HFFc6 (cell line): ENCODE measurements at places on chromosomes 4 and X. TPM values are rescaled to one million over a fixed set of nuclear protein-coding genes. Genes with fewer than 3 reads are reported as not detected.

GRCh38 chrX:113551919-113552318 lies 711.3 kb upstream of the AMOT start:
- no peak overlapping the region for H3K4me3 ChIP-seq
- no peak for DNase-seq
- H3K4me1 ChIP-seq: no peaks in the 10 kb centered on the region
- H3K27ac ChIP-seq: no peak overlapping the region
- no peaks in the 10 kb centered on the region for H3K36me3 ChIP-seq

- H3K36me3 ChIP-seq: no peaks in the 10 kb centered on the region
- no peaks in the 10 kb centered on the region for H3K4me1 ChIP-seq
- H3K4me3 ChIP-seq: no peak overlapping the region
- no peak overlapping the region for H3K27ac ChIP-seq
- no peaks in the 10 kb centered on the region; the same call in 1 of the 2 replicates for H3K27me3 ChIP-seq
- no peak for DNase-seq
Observed at GRCh38 chrX:132520792-132521191, 32.0 kb upstream of the MBNL3 start.

The PCDH19 gene
- total RNA-seq: 0.02 to 0.07 TPM in 2 of 3 replicates, not detected in the other

DNA sequence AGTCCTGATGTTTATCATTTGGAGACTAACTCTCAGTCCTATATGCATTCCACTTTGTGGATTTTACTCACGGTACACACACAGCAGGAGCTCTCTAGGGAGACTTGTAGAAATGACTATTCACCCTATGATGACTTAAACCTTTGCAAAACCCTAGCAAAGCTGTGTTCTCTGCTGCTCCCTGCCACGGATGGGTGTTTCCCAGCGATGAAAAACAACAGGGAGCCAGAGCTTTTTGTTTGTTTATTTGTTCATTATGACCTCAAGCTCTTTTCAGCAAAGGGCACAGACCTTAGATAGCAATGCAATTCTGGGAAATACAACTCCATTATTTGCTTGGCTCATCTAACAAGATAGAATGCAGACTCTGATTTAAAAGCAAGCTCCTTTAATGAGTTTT lies 156.6 kb downstream of the GRIA3 start:
- H3K4me3 ChIP-seq: no peak overlapping the region
- peaks cover 59% of the 10 kb centered on the region for H3K4me1 ChIP-seq
- no peaks in the 10 kb centered on the region; the same call in 1 of the 2 replicates for H3K27me3 ChIP-seq
- peak; percentile 24 for DNase-seq

The LRIT3 gene
- not detected in 3 replicates for total RNA-seq

DNA sequence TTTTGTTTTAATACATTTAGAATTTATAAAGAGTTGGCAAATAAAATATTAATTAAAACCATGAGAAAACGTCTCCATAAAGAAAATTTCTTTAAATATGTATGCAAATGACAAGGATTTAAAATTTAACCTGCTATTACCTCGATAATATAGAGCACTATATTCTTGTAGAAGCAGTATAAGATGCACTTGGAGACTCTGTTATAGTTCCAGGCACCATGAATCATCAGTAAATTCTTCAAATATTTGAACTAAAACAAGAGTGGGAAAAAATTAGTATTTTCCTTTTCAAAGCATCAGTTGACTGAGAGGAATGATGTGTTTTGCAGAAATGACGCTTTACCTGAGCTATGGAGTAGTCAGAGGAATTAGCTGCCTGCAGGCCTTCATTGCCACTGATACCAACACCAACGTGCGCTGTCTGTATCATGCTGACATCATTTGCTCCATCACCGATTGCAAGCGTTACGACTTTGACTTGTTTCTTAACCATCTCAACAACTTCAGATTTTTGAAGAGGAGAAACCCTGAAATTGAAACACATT lies 67.3 kb downstream of the SHISA3 start:
- no peaks in the 10 kb centered on the region for H3K36me3 ChIP-seq
- no peak overlapping the region for H3K27ac ChIP-seq
- no peak for DNase-seq
- H3K4me3 ChIP-seq: no peak overlapping the region
- H3K27me3 ChIP-seq: no peaks in the 10 kb centered on the region; the same call in 1 of the 2 replicates

DNA sequence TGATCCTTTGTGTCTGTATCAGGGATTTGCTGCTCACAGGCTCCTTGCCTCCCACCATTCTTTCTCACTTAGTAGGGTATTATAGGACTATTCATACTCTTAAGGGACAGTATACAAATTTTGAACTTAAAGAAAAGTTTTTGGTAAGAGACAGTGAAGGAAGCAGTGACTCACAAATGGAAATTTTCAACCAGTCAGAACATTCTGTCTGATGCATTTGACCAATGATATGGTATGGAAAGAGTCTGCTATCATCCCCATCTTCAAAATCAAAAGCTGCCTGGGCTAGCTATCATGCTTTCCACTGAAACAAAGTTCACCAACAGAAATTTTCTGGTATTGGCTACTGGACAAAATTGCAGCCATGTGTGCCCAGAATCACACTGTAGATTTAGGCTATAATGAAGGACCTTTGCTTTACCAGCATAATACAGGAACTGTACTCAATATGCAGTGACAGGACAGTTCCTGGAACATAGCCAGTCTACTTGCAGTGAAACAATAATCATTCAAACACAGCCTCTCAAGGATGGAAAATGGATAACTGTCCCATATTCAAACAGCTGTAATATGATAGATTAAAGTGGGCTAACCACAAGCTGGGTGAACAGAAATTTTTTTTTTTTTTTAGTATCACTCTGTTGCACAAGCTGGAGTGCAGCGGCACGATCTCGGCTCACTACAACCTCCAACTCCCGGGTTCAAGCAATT lies 109.0 kb upstream of the ACSL4 start:
- DNase-seq: peak; percentile 35
- no peak overlapping the region for H3K4me3 ChIP-seq
- H3K27me3 ChIP-seq: no peaks in the 10 kb centered on the region

The SERTM2 gene
- total RNA-seq: not detected in 2 replicates

- H3K27me3 ChIP-seq: no peaks in the 10 kb centered on the region; the same call in 1 of the 2 replicates
- H3K27ac ChIP-seq: peak overlapping the region; percentile 69; the same call in 1 of the 2 replicates
- DNase-seq: peak; percentile 43
- H3K4me1 ChIP-seq: peaks cover 34% of the 10 kb centered on the region
Observed at GRCh38 chrX:40054793-40055192, 43.0 kb downstream of the BCOR start.

DNA sequence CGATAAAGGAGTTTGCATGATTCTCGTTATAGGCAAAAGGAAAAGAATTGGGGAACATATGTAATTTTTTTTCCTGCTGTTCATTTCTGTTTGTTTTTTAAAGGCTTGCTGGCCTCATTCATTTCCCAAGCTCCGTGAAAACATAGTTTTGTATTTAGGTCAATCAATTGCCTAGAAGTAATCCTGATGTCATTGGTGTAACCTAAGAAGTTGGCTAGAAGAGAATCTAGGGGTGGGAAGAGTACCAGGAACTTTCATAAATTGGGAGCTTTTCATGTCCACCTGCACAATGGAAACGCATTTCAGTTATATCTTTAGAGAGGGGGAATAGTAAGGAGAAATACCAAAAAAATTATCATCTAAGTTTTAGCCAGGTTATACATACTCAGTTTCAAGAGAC lies 3.8 kb downstream of the RAPGEF2 start:
- no peak overlapping the region for H3K4me3 ChIP-seq
- H3K4me1 ChIP-seq: peaks cover 35% of the 10 kb centered on the region

The MMRN1 gene
- not detected in 3 replicates for total RNA-seq

DNA sequence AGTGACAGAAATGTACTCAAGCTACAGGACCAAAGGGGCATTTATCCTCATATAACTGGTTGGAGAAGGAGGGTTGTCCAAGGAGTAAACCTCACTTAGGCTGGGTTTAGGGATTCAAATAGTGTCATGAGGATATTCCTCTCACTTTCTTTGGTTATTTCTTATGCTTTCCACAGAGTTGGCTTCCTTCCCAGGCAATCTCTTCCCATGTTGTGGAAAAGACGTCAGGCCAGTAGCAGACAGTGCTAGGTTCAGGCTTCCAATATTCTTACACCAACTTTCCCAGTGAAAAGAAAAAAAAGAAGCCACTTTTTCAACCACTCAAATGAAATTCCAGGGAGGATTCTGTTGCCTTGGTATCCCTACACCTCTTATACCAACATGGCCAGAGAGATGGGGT lies 653.0 kb downstream of the C4orf33 start:
- H3K27me3 ChIP-seq: no peaks in the 10 kb centered on the region
- no peak overlapping the region for H3K27ac ChIP-seq
- H3K4me3 ChIP-seq: no peak overlapping the region
- no peaks in the 10 kb centered on the region for H3K36me3 ChIP-seq
- no peaks in the 10 kb centered on the region for H3K4me1 ChIP-seq

DNA sequence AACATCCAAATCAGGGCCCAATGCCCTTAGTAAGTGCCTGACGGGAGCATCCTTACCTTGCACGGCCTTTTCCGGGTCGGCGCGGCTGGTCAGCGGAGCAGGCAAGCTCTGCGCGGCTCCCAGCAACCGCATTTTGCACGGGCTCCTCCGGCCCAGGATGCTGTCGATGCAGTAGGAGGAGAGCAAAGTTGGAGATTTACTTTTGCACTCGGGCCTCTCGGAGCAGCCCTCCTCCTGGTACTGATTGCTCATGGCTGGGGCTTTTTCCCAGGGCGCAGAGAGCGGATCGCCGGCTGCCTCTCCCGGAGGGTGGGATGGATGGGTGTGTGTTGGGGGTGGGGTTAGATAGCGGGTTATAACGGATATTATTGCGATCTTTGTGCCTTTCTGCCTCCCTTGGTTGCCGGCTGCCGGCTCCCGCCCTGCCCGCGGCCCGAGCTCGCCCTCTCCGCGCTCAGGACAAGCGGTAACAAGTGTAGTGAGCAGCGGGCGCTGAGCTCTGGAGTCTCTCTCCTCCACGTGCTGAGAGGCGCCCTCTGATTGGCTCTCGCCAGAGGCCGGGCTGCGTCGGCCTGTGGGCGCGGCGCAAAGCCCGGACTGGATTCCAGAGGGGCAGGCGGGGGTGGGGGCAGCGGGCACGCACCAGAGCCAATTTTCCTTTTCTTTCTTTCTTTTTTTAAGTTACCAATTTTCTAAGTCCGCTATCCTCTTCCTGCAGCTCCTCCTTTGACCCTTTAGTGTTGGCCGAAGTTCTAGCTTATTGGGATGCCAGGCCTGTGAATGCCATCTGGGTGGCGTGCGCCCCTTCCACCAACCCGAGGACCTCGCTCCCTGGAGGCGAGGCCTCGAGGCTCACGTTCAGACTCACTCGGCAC lies at the start of gene ARX:
Gene ARX, minus strand, starts transcription at position 480 of the 875 bp plus-strand sequence. Its CDS starts 228 bp downstream, at position 252.
- H3K27me3 ChIP-seq: peaks cover 33% of the 10 kb centered on the region
- H3K27ac ChIP-seq: no peak within 1 kb of the TSS
- H3K4me3 ChIP-seq: no peak within 1 kb of the TSS
- no peaks in the 10 kb centered on the region for H3K36me3 ChIP-seq

DNA sequence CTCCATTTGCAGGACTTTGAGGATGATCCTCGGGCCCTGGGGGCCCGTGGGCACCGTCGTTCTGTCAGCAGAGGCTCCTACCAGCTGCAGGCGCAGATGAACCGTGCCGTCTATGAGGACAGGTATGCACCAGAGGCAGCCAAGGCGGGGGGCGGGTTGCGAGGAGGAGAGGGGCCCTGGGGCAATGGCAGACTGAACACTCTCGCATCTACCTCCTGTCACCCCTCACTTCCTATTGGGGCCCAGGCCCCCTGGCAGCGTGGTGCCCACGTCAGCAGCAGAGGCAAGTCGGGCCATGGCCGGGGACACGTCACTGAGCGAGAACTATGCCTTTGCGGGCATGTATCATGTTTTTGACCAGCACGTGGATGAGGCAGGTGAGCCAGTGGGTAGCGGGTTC lies 2.0 kb downstream of the WDR13 start:
- H3K36me3 ChIP-seq: peaks cover 1% of the 10 kb centered on the region; the same call in 1 of the 2 replicates
- no peaks in the 10 kb centered on the region; the same call in 1 of the 2 replicates for H3K27me3 ChIP-seq
- H3K4me1 ChIP-seq: peaks cover 5% of the 10 kb centered on the region; the same call in 1 of the 2 replicates

DNA sequence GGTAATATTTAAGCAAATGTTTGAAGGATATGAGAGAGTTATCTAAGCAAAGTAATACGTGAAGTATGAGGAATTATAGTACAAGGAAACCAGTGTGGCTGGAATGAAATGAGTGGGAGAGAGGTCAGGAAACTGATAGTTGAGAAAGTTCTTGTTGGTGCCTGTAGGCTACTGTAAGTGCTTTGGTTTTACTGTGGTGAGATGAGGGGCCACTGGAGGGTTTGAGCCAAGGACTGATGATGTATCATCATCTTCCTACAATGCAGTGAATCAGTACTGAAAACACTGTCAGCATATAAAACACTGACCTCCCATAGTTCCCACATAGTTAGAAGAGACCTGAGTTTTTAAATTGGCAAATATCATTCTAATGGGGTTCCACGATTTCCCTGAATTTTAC lies 367.5 kb upstream of the CTSO start:
- peak; percentile 84 for DNase-seq
- peaks cover 14% of the 10 kb centered on the region for H3K36me3 ChIP-seq
- peak overlapping the region; percentile 49 for H3K27ac ChIP-seq

GRCh38 chr4:13905543-13905942 lies 278.0 kb upstream of the BOD1L1 start:
- no peaks in the 10 kb centered on the region for H3K27me3 ChIP-seq
- peaks cover 83% of the 10 kb centered on the region for H3K4me1 ChIP-seq
- peak; percentile 57 for DNase-seq
- H3K36me3 ChIP-seq: peaks cover 10% of the 10 kb centered on the region
- peak overlapping the region; percentile 59; the same call in 1 of the 2 replicates for H3K4me3 ChIP-seq

The RIPPLY1 gene
- total RNA-seq: not detected in 3 replicates

GRCh38 chr4:185590982-185591381 lies 55.7 kb upstream of the PDLIM3 start:
- H3K36me3 ChIP-seq: no peaks in the 10 kb centered on the region
- H3K27me3 ChIP-seq: peaks cover 15% of the 10 kb centered on the region
- no peak for DNase-seq
- H3K4me3 ChIP-seq: no peak overlapping the region
- peaks cover 20% of the 10 kb centered on the region for H3K4me1 ChIP-seq

DNA sequence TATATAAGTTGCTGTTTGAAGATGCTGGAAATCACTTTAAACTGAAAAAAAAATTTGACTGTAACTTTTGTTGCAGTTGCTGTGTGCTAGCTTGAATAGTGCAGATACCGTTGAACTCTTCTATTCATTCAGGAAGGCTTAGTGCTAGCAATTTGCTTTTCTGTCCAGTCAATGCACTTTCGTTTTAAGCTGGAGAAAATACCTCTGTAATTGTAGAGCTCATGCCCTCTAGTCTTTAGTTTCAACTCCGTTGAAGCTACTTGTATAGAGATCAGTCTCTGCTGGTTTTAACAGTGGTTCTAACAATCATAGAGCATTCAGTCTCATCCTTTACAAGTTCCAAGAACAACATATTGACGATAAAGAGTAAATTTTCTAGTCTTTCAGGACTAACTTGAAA lies 49.0 kb upstream of the TRPC3 start:
- no peak overlapping the region for H3K4me3 ChIP-seq
- H3K27me3 ChIP-seq: peaks cover 6% of the 10 kb centered on the region
- no peak for DNase-seq
- H3K27ac ChIP-seq: no peak overlapping the region

GRCh38 chr4:139977838-139978609 lies 176.0 kb downstream of the MAML3 start:
- H3K4me3 ChIP-seq: no peak overlapping the region
- peaks cover 2% of the 10 kb centered on the region for H3K27me3 ChIP-seq
- no peaks in the 10 kb centered on the region for H3K36me3 ChIP-seq
- no peak for DNase-seq
